Cortex of kidney (tissue), 1 donor: ENCODE measurements at places on chromosomes 2 and 18.

GRCh38 chr2:120291401-120292311 is 39.0 kb downstream of the RALB start:
- no peak for DNase-seq

DNA sequence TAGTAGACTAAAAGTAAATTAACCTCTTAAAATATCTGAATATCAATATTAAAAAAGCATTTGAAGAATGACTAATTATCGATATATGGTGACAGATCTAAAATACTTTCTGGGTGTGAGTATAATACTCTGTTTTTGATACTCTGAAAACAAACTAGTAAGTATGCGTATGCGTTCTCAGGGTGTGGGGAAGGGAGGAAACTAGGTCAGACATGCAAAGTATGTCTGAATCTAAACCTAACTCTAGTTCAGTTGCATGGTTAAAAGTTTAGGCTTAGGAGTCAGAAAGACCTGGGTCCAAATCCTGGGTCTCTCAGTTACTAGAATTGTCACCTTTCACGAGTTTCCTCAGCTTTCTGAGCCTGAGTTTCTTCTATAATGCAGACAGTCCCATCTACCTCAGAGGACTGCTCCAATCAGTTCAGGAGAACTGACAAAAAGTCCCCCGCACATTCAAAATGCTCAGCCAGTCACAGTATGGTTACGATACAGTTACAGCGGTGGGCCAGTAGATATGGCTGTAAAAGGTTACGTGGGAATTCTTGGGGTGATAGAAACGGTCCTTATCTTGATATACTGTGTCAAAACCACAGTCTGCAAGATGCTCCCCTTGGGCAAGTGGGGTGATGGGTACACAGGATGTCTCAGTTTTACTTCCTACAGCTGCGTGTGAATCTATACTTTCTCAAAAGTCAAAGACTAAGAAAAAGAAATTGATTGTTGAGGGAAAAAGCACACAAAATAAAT is 29.2 kb downstream of the UNC50 start:
- no peak for DNase-seq

- DNase-seq = no peak
Observed at GRCh38 chr2:112985090-112985489, 7.3 kb downstream of the IL36G start.

DNA sequence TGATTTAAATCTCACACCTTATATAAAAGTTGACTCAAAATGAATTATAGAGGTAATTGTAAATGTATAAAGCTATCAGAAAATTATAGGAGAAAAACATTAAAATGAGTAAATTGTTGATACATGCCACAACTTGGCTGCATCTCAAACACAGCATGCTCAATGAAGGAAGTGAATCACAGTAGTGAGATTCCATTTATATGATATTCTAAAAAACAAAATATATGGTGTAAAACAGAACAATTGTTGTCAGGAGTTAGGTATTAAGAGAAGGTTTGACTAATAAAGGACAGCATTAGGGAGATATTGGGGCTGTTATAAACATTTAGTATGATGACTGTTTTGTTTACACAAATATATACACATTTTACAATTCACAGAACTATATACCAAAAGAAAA is 356.6 kb upstream of the CELF4 start:
- no peak for DNase-seq
